ENCODE measurements at places on chromosomes 16 and 17.

- no peak for DNase-seq
These were observed 82.2 kb upstream of the ARL4D start for GRCh38 chr17:43316522-43317142.

DNA sequence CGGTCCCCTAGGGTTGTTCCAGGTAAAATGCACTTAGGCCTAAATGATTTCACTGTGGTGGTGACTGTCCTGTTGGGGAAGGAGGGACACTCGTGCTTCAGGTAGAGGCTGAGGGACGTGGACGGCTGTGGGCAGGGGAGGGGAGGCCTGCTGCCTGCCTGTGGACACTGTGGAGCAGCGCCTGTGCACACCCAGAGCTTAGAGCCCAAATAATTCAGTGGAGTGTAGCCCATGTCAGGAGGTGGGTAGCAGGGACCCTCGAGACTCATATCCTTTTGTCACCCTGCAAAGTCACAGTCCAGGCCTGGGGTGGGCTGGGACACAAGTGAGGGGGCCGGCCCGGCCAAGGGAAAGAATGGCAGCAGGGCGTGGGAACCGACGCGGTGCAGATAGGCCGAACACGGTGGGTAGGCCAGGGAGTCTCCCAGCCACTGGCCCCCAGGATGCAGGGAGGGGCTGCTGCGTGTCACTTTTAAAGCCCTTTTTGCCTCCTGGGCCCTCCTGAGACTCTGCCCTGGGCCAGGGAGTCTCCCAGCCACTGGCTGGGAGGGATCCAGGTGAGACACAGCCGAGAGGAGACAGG is 733 bp upstream of the NHERF2 start:
- no peak for DNase-seq

DNA sequence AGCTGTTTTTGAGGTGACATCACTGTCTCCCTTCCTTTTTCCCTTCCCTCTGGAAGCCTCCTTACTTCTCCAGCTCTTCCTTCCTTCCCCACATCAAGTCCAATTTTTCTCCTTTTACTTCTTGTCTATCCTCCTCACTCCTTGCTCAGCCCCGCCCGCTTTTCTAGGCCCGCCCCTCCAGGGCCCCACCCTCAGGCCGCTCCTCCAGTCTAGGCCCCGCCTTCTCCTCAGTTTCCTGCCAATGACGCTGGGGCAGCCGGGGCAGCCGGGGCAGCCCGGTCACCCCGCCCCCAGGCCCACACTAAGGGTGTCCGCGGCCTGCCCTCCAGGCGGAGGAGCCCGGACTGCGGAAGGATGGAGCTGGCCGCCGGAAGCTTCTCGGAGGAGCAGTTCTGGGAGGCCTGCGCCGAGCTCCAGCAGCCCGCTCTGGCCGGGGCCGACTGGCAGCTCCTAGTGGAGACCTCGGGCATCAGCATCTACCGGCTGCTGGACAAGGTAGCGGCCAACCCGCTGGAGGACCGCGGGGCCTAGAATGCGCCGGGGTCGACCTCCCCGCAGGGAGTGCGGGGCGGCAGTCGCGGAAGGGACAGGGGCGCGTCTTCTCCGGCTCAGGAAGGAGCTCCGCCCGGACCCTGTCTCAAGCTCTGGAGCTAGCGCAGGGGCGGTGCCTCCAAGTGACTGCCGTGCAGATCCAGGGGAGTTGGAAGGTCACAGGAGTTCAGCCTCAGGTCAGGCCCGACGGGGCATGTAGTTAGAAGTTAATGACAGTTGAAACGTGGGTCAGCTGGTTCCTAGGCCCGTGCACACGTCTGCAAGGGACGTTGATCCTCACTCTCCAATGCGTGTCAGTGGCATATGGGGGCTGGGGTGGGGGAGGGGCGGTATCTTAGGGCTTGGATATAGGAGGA is at the start of gene PCTP:
TSS of gene PCTP (plus strand) at position 302 of the 908 bp plus-strand sequence. CDS start at position 355, 53 bp downstream.
- peak; percentile 68 for DNase-seq

DNA sequence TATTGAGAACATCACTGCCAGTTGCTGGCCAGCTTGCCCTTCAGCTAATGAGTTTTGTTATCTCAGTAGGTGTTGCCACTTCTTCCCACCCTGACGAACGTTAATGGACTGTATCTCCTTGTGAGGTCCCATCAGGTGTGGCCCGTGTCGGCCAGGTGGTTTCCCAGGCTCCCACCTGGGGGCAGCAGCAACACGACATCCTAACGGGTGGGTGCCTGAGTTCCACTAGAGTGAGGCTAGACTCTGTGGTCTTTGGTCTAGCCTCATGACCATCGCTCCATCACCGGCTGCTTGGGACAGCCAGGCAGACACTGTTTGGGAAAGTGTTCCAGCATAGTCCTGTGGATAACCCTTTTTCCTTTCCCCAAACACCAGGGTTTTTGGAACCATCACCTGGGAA is 45.6 kb upstream of the LCMT1 start:
- DNase-seq = no peak

GRCh38 chr16:15607700-15608396 is 35.1 kb downstream of the MARF1 start:
- peak; percentile 18 for DNase-seq

DNA sequence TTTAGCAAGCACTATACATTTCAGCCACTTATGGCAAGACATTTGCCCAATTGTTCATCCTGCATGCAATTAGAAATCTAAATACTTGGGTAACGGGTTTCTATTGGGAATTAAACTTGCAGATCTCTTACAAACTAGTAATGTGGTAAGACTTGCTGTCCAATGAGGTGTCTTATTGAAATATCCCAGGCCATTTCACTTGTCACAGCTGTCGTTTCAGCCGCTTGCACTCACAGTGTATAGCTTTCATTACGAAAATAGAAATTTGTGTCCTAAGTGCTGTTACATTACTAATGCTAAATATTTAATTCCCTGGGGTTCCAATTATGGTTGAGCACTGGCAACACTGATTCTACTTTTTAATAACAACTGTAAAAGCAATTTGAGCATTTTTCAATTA is 40.3 kb upstream of the IRX5 start:
- DNase-seq = no peak

DNA sequence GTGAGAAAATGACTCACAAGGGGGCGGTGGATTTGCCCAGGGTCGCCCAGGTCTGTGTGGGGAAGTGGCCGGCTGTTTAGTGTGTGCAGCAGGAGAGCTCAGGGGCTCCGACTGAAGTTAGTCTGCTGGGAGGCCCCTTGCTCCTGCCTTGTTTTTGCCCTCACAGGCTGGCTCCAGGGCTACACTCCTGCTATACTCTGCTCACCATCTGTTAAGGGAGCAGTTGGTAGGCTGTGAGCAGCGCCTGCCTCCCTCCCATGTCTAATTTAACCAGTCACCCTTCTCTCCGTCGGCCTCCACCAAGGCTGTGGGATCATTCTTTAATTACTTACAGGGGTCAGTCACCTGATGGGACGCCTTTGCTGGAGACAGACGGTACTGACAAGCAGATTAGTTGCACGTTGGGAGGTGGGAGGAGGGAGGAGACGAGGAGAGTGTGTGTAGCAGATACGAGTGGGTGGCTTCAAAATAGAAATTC is 35.5 kb downstream of the KSR1 start:
- no peak for DNase-seq

DNA sequence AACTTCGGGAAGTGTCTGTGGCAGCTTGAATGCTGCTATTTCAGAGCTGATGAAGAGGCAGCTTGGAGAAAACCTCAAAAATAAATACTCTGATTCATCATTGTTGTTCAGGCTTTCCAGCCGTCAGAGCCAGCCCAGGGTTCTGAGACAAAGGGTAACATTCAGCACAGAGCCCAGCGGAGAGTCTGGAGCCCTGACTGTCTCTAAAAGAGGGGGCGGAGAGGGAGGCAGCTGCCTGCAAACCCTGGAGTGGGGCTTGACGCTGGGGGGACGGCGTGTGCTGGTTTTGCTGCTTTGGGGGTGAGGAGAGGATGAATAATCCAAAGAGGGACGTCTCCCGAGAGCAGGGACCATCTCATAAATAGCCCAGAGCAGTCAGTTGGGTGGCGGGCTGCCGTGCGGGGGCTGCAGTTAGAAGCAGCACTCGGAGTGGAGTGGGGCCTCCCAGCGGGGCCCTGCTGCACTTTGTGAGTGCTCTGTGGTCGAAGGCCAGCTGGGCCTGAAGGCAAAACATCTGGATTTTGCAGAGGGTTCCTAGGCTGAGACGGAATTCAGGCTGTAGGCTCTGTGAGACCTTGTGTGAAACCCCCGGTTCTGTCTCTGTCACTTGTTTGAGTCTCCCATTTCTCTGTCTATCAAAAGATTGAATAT is 237.8 kb downstream of the PRKCA start:
- peak; percentile 62 for DNase-seq

DNA sequence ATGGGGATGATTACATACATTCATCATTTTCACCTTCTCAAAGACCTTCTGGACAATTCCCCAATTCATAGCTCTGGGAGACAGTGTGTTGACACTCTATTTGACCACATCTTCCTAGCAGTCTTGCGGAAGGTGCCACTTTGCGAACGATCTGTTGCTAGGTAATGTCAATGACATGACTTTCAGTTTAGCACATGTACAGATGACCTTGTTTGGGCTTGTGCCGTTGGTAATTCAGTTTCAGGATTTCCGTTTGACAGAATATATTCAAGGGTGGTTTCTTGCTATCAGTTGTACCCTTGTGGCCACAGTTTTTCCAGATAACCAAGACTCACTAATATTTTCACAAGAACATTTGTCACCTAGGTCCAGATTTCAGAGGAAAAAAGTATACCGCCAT is 478.2 kb downstream of the WWOX start:
- no peak for DNase-seq

DNA sequence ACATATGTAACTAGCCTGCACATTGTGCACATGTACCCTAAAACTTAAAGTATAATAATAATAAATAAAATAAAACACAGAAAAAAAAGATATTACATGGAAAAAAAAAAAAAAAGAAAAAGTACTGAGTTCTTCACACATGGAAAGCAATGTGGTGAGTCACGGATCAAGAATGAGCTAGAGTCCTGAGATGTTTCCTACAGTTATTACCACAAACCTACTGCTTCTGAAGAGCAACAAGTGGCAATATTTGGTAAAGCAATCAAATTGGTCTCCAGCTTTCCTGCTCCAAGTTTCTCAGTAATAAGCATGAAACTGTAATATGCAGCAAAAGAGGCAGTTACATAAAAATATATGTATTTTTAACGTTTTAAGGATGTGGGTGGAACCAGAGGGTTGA is 223.3 kb upstream of the SALL1 start:
- DNase-seq = peak; percentile 46

GRCh38 chr17:50758989-50759544 is 8.3 kb downstream of the ANKRD40CL start:
- DNase-seq = no peak

DNA sequence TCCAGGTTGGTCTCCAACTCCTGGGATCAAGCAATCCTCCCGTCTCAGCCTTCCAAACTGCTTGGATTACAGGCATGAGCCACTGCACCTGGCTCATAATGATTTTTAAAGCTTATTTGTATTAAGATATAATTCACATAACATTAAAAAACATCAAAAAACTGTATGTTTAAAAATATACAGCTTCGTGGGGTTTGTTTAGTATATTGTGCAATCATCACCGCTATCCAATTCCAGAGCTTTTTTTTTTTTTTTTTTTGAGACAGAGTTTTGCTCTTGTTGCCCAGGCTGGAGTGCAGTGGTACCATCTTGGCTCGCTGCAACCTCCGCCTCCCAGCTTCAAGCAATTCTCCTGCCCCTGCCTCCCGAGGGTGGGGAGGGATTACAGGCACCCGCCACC is 11.0 kb upstream of the SLC25A19 start:
- DNase-seq = no peak

All from AG04450 (cell line).